ENCODE measurements at places on chromosomes 2 and 18.
A peak's percentile ranks its signal among the peaks of the same experiment; 100 is the strongest.

GRCh38 chr2:207491956-207492355 is 37.8 kb upstream of the CREB1 start:
- no peak for DNase-seq

DNA sequence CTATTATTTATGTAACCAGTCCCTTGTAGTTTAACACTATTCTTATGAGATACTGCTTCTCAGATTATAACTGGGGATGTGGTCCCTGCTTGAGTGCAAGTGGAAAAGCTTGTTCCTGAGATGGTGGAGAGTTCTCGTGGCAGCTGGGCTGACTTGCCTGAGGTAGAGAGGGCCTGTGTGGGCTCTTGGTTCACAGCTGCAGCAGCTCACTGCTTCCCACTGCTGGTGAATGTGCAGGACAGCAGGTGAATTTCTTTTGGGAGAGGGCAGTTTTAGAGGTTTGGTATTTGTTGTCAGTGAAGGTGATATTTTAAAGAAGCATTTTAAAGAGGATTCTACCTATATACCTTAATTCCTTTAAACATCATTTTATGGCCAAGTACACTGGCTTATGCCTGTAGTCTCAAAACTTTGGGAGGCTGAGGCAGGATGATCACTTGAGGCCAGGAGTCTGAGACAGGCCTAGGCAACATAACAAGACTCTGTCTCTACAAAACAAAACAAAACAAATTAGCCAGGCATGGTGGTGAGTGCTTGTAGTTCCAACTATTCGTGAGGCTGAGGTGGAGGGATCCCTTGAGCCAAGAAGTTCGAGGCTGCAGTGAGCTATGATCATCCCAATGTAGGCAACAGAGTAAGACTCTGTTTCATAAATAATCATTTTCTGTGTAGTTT is 94.8 kb downstream of the MTA3 start:
- DNase-seq = peak; percentile 40

GRCh38 chr18:23903971-23904370 is 110.6 kb upstream of the TTC39C start:
- DNase-seq = no peak

DNA sequence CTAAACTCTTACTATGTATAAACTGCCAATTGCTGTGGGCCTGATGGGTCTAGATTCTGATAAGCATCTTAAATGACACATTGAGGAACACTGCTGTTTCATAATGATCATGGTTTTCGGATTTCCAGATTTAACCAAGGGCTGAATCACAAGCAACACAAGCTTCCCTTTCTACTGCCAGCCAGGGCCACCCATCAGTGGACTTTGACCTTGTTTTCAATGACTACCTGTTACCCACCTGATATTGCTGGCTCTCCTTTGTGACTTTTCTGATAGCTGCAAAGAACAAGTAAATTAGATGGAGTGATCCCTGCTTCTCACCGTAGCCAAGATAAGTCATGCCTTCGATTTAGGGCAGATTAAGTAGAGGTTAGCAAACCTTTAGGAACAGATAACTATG is 259.0 kb downstream of the PAX3 start:
- no peak for DNase-seq

DNA sequence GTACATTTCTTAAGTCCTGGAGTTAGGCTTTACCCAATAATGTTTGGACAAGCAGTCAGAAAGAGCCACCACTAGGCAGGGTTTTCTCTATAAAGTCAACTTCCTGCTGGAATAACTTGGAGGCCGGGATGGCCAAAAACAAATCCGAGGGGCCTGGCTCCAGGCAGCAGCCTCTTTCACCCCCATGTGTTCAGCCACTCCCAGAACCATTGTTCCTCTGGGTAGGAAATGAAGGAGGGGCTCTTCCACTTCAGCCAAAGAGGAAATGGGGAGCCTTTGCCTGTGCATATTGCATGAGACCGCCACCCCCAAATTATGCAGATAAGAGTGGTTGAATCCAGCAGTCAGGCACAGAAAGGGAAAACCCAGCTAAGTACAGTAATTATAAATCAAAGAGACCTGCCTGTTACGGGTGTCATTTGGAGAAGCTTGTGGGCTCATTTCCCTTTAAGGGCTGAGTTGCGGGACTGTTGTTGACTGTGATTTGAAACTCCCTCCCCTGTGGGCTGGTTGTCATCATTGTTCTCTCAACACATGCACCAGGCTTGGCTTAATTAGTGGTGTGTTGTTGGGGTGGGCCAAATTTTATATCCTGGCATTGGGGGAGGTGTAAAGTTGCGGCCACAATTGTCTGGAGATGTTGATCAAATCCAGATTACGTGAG is 212.8 kb upstream of the SOX11 start:
- DNase-seq = no peak

DNA sequence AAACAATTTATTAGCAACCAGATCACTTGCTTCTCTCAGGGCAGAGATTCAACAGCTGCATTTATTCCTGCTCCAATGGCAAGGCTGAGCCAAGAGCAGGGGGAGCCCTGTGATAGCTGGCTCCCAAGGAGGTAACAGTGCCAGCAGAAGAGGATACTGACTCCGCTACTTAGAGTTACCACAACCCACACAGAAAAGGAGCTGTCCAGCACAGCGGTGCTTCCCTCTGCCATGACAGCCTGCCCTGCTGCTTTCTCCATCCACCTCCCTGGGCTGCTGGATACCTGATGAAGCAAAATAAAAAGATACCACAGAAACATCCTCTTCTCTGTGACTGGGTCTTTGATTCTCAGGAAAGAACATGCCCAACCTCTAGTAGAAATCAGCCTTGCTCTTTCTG is 467.2 kb downstream of the LRRTM4 start:
- no peak for DNase-seq

DNA sequence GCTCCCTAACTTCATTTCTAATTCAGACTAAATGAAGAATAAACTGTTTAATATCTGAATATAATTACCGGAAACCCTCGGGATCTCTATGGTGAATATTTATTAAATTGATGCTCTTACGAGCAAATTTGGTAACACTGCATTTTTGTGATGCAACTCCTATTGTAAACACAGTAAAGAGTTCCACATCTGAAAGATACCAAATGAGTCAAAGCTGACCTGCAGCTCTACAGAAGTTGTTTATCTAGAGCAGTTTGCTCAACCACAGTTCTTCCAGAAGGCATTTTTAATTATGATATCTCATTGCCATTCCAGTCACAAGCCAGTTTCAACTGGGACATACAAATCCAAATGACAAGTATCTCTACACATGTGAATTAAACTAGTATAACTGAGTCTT is 129.7 kb downstream of the PKP4 start:
- DNase-seq = no peak

DNA sequence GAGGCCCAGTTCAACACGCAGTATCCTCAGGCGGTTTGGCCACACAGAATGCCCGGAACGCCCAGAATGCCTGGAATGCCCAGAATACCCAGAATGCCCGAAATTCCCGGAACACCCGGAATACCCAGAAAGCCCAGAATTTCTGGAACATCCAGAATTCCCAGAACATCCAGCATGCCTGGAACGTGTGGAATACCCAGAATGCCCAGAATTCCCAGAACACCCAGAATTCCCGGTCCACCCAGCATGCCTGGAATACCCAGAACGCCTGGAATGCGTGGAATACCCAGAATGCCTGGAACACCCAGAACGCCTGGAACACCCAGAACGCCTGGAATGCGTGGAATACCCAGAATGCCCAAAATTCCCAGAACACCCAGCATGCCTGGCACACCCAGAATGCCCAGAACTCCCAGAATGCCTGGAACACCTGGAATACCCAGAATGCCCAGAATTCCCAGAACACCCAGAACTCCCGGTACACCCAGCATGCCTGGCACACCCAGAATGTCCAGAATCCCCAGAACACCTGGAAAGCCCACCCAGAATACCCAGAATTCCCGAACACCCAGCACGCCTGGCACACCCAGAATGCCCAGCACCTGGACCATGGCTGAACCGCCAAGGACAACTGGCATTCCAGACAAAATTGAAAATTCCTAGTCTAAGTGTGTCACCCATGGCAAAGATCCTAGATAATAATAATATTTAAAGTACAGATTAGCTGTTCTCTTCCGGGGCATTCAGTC is 487.4 kb upstream of the SALL3 start:
- DNase-seq = no peak

DNA sequence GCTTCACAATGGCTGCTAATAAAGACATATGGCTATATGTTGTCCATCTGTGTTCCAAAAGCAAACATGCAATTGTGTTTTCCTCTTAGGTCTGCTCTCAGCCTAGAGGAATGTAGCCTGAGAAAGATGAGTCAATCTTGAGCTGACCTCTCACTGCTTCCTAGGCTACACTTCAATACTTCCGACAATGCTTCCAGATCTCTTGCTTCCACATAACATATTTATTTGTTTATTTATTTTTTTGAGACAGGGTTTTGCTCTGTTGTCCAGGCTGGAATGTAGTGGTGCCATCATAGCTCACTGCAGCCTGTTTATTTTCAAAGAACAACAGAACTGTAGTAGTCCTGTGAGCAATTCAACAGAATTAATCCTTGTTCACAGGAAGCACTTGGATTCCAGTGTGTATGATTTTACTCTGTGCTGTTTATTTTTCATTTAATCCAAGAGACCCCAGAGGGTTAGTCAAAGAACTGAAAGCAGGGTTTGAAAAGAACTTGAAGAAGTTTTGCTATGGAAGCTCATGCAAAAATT is 437.9 kb downstream of the TXNL1 start:
- peak; percentile 51 for DNase-seq

DNA sequence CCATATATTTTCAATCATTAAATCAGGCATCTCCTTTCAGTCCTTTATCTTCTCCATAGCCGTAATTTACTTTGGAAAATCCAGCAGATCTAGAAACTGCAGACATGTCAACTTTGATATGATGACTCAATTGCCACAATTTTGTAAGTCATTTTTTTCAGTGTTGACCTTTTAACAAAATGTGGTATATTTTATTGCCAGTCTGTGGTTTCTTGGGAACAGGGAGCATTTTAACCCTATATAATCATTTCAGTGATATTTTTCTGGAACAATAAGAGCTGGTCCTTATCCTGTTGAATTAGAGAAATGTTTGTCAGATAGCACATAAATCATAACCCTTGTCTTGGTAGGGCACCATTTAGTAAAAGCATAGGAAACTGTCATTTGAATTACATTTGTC is 90.9 kb upstream of the UBXN4 start:
- no peak for DNase-seq

- no peak for DNase-seq
These were observed 751 bp upstream of the NMI start for GRCh38 chr2:151289972-151290866.

GRCh38 chr2:85713836-85714235 is 19.7 kb downstream of the GNLY start:
- DNase-seq = no peak

DNA sequence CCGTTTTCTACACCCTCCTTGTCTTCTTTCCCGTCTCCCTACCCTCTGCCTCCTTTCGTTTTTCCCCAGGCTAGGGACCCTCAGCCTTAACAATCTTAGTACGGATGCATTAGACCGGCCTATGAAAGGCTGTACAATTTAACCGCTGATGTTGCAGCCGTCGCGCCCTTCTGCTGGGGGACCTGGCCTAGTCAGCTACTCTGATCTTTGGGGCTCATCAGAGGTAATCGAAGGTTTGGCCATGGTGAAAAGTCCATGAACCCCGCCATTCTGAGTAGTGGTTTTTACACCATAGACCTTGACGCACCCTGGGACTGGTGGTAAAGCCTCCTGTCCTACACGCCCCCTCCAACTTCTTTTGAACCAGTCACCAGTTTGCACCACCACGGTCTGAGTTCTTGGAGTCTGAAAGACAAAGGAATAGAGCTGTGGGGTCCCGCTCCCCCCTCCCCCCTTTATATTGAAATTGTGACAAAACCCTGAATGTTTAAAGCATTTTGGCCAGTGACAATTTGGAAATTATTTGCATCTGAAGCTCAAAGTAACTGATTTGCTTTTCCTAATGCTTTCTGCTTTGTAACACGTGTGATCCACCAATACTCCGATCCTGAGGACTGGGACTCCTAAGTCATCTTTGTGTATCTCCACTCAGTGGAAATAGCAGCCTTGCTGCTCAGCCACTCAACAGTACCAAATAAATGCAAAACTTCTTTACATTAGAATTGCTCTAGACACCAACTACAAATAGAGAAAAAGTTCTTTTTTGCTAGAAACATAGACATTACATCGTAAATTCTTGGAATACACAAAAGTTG is 642 bp upstream of the SRSF7 start:
- DNase-seq = no peak

DNA sequence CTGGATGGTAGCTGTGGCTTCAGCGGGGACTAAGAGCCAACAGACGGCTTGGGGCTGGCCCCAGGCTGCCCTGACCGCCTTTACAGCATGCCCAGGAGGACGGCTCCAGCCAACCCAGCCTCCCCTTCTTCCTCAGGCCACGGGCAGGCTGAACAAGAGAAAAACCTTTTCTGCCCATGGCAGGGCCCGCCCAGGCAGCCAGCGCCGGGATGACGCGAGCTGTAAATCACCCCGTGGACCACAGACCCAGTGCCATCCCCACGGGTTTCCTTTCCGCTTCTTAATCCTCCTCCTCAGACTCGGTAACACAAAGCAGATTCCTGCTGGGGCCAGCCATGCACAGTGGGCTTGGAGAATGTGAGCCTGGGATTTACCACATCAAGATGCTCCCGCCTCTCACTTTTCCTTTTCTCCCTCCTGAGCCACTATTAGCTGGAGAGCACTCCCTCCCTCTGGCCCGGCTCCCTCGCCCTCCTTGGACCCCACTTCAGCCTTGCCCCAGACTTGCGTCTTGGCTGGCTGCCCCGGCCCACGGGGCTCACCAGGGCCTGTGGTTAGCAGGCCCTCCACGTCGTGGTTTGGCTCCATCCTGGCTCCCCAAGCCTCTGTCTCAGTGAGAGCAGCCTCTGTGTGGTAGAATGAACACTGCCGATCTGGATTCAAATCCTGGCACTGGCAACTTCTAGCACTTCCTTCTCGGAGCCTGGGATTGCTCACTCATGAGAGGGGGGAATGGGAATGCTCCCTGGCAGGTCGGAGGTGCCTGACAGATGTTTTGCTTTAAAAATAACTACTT is 31.4 kb downstream of the ATOH8 start:
- DNase-seq = no peak

DNA sequence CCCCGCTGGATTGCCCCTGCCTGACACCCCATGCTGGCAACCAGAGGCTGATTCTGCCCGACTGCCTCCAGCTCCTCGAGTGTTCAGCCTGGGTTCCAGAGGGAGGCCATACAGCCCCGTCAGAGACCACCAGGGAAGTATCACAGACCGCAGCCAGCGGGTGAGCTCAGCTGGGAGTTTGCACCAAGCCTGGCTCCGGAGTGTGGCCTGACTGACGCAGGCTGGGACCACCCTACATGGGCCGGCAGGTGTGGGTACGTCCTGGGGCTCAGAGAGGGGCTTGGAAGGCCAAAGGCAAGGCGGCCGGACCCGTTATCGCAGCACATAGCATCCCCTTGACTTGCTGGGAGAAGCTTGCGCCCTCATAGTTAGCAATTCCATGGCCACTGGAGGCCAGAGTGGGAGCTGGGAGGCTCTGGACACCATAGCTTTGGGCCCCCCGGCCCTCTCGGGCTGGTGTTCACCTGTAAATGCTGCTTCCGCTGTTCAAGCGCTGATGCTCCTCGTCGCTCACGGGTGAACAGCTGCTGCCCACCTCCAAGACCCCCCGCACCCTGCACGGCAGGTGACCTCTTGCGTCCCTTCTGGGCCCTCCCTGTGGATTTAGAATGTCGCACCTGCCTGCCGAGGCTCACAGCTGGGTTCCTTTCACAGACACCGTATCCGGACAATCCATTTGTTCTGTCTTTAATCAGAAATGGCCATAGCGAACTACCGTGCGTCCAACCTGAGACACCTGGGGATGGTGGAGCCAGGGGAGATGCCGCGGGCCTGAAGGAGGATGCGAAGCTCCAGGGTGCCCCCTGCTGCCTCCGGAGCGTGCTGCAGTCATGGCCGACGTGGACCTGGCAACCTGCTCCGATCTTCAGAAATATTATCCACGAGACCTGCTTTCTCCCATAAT is 31.2 kb upstream of the SLC66A3 start:
- no peak for DNase-seq

- no peak for DNase-seq
These were observed 148.9 kb downstream of the ZEB2 start for GRCh38 chr2:144370937-144371584.
